ENCODE measurements at places on chromosomes 1 and 21.

DNA sequence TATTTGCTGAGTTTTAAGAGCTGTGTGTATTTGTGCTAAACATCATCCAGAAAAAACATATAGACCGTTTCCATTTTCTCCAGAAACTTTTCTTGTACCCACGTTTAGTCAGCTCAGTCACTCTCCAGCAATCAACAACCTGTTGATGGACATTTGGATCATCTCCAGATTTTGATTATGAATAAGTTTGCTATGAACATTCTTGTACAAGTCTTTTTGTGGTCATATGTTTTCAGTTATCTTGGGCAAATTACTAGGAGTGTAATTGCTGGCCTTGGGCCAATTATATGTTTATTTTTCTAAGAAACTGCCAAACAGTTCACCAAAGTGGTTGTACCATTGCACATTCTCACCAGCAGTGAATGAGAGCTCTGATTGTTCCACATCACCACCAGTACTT lies 221.8 kb downstream of the CENPF start:
- DNase-seq = peak; percentile 56

DNA sequence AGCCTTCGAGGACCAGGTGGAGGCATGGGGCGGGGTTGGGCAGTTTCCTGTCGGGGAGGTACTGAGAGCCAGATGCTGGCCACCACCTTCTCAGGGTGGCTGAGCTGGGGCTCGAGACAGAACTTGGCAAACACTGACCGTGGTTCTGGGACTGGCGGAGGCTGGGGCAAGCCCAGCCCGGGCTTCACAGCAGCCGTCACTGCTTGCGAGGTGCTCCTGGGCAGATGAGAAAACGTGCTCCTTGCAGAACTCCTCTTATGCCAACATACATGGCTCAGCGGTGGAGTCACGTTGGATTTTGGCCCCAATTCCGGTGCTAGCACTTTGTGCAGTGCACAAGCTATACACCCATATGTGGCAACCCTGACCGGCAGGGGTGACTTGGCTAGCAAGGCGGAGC lies 69.2 kb downstream of the RUNX3 start:
- no peak for DNase-seq

GRCh38 chr1:94670273-94670672 lies 128.7 kb upstream of the F3 start:
- no peak for DNase-seq

DNA sequence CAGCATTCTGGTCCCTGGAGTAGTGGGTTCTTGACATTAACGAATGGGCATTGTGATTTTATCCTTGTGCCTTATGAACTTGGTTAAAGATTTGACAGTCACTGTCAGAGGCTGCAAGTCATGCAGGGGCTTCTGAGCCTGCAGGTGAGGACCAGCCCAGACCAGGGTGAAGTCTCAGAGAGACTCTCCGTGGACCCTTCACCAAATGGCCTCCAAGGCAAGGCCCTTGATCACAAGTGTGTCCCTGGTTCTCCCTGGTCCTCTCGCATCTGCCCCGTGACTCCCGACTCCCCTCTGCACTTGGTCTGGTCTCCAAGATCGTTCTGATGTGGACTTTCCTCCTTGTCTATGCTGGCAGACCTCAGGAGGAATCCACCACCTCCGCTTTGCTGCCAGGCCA lies 476.5 kb upstream of the VAMP3 start:
- no peak for DNase-seq

DNA sequence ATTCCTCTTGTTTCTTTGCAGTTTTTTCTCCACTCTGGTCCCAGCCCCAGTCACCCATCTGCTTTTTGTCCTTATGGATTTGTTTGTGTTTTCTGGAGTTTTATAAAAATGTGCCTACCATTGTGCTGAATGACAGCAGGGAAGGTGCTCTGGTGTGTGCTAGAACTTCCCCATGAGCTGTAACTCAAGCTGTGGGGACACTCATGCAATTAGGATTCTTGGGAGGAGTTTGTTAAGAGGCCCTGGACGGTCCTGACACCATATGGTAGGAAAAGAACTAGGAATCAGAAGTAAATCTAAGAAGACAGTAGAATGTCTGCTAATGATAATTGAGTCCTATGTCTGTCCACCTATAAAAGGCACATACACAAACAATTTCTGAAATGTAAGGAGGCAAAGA lies 27.4 kb downstream of the URB2 start:
- no peak for DNase-seq

- no peak for DNase-seq
These were observed 6.8 kb downstream of the BSND start for GRCh38 chr1:55005351-55006140.

- DNase-seq = no peak
These were observed 108.6 kb downstream of the NTMT2 start for GRCh38 chr1:170254371-170254770.

- DNase-seq = no peak
These were observed 58.5 kb downstream of the MAP10 start for GRCh38 chr1:232863544-232864275.

GRCh38 chr1:218953386-218953785 lies 220.3 kb upstream of the LYPLAL1 start:
- no peak for DNase-seq

GRCh38 chr1:183416850-183417771 lies 1.1 kb downstream of the NMNAT2 start:
- DNase-seq = peak; percentile 45

DNA sequence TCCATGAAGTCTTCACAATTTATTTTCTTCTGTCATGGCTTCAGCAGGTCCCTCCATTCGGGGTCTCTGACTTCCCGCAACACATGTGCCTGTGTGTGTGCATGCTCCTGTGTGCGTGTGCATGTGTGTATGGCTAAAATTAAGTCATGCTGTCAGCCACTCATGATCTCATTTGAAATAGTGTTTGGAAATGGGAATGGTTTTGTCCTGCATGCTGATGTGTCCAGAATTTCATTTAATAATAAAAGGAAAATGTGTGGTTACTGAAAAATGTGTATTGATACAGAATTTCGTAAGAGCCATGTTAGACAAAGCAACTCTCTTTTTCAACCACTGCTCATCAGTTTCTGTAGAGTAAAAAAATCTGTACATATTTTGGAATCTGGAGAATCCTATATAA lies 123.8 kb upstream of the PRDX6 start:
- DNase-seq = peak; percentile 76

DNA sequence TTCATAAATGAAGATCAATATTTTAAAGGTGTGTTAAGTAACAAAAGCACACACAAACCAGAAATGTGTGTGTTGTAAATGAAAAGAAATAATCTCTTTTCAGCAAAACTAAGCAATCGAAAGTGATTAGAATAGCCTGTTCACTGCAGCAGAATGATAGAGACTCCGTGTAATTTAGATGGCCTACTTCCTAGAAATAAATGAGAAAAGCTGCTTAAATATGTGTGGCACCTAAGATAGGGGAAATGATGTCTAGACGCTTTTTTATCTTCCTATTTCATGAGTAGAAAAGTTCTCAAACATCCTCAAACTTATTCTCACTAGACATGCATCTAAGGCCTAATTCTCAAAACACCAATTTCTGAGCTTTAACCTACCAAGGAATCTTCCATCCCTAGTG lies 124.7 kb upstream of the BRINP3 start:
- no peak for DNase-seq

- no peak for DNase-seq
These were observed 15.2 kb upstream of the FCRLA start for GRCh38 chr1:161691846-161692245.

DNA sequence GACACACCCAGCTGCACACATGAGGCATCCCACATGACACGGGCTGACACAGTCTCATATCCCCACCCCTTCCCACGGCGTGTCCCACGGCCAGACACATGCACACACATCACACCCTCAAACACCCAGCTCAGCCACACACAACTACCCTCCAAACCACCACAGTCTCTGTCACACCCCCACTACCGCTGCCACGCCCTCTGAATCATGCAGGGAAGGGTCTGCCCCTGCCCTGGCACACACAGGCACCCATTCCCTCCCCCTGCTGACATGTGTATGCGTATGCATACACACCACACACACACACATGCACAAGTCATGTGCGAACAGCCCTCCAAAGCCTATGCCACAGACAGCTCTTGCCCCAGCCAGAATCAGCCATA lies 22.6 kb downstream of the PODN start:
- no peak for DNase-seq

- DNase-seq = peak; percentile 69
These were observed 5.3 kb upstream of the GSTM4 start for GRCh38 chr1:109650609-109651008.

DNA sequence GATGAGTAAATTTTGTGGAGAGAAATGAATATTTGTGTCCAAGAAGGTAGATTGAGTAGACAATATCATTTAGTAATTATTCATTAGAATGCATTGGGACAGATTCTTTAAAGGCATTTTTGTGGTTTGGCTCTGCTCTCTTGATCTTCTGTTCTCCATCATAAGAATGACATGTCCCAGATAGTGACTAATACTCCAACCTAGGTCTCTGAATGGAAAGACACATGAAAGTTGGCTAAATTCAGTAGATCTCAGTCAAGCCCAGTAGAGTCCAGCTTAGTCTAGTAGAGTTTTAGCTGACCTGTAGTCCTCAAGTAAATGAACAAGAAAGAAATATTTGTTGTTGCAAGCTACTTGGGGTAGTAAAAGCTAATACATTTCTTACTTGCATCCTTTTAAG lies 61.8 kb upstream of the DNAH14 start:
- DNase-seq = peak; percentile 64

DNA sequence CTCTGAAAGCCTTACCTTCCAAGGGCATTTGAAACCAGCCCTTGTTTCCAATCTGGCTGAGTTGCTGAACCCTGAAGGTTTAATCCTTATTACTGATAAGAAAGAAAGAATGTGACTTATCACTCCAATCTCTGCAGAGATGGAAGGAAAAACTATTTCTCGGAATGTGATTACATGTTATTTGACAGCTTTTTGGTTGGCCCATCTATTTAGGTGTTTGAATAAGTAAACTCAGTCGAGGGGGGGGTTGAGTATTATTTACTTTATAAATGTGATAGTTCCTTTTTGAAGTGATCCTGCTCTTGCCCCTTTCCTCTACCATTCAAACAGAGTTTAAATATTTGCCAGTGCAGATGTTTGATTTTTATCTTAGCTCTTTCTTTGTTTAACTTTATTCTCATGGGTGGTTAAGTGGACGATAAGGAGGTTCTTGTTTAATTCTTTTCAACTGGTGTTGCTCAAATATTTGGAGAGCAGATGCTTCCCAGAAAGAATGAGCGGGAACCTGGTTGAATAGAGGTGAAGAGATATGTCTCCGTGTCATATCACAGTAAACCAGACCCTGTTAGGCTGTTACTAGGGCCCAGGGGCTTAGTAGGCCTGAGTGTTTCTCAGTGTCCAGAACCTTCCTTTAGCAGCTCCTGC lies 126.1 kb downstream of the CACHD1 start:
- no peak for DNase-seq

DNA sequence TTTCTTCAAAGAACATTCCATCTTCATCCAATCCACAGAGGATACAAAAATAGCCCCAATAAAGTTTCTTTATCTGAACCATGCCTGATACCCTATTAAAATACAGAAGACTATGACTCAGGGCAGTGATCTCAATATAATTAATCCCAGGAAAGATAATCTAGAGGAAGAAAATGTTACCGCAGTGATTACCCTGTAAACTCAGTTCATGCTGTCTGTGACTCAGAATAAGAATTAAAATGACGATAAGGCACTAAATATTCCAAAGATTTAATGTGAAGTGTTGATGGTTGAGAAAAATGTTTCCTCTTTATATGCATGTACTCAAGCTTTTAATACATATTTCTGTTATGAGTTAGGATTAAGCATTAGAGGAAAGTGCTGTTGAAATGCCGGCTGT lies 88.6 kb upstream of the LYPLAL1 start:
- peak; percentile 92 for DNase-seq

Measured in fibroblast of upper back skin (primary cell).